Caudate nucleus (tissue), 63 donors: ENCODE measurements at places on chromosomes 2 and 18.

DNA sequence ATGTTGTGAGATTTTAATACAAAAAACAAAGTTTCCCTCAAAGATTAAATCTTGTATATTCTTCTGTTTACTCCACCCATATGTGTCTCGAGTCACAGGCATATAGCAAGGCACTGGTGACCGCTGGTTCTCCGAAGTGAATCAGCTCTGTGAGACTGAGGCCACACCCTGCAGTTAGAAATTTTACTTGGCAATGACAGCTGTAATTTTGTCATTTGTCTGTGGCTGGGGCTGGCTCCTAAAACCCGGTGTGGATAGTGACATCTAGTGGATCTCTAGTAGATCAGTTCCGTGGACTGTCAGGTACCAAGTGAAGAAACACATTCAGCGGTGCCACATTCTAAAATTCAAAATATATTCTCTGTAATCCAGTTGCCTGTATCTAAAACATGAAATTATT is 278.0 kb downstream of the NEDD4L start:
- peak; percentile 68 for DNase-seq

- DNase-seq: no peak
These were observed 24.7 kb downstream of the CYP27C1 start for GRCh38 chr2:127195140-127196074.

- no peak for DNase-seq
These were observed 26.1 kb upstream of the REG3G start for GRCh38 chr2:78999406-78999805.

DNA sequence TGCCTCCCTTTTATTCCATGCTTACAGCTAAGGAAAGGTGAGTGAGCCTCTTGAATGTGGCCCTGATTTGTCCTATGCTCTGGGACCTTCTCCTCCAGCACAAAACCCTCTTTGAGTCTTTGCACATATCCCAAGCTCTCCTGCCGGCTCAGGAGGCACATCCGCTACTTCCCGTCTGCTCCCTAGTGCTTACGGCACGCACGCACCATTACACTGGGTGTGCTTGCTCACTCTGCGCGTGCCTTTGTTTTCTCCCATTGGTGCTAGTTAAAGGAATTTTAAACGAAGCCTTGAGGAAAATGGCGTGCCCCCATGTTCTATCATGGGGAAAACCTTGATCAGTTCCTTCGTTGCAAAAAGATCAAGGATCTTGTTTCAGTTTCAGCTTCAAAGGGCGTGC is 7.9 kb upstream of the DGKD start:
- DNase-seq: no peak

- DNase-seq: peak; percentile 66
These were observed 45.5 kb downstream of the DDX1 start for GRCh38 chr2:15636972-15637785.

DNA sequence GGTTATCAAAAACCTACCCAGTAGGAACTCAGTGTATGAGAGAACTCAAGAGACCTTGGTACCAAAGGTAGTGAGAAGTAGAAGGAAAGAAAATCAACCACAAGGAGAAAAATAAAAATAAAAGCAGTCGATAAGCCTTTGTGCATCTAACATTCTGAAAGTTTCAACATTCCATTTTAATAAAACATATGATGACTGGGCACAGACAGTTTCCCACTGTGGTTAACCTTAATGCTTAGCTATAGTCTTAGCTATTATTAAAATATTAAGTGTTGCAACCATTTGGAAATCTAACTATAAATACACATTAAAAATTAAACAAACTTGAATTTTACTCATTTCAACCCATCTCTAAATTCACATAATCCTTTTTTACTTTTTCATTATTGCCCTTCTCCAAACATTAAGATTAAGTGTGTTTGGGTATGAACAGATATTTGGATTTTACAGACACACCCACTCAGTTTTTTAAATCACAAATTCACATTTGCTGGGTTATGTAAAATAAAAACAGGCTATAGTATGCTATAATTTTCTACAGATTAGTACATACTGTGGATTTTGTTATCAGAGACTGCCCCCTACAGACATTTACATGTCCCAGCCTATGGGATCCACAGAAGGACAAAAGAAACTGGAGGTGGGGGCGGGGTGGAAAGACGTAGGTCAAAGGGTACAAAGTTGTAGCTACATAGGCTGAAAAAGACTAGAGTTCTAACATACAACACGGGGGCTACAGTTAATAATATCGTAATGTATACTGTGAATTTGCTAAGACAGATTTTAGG is 32.8 kb downstream of the SRBD1 start:
- no peak for DNase-seq

DNA sequence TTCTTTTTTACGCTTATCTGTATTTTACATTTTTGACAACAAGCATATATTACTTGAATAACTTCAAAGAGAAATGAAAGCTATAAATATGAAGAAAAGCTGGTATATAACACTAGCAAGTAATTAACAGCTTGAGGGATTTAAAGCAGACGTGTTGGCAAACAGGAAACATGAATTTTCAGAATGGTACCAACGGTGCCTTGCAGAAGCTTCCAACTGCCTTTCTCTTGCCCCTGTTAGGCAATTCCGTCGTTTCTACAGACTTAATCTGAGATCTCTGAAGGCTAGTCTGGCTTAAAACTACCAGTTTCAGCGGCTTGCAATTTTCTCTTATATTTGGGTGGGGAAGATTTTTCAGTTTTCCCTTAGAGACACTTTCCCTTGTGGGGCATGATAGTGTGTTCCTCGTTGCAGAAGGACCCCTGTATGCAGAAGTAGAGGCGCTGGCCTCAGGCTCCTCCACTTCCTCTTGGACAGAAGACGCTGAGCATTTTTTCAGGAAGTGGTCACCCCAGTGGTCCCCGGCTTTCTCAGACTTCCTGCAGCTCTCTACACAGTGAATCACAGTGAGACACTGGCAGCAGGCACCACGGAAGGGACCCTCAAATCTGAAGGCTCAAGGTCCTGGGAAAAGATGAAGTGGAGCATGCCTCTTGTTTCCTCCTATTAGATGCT is 56.2 kb upstream of the SLC16A14 start:
- no peak for DNase-seq

GRCh38 chr2:43898134-43898837 is 59.5 kb downstream of the ABCG8 start:
- DNase-seq: no peak

DNA sequence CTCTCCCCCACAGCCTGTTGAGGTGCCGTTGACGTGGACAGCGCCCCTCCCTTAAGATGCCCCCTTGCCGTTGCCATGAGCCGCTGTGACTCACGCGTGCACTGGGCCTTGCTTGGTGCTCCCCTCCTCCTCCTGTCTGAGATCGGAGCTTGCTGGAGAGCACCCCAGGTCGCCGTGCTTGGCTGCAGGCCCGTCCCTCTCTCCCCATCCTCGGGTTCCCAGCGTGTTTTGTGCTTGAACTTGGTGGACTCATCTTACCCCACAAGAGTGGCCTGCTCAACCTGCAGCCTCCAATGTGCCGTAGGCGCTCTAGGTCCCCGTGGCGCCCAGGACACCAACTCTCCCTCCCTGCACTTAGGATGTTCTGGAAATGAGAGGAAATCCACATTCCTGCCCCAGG is 39.9 kb downstream of the GBX2 start:
- no peak for DNase-seq

DNA sequence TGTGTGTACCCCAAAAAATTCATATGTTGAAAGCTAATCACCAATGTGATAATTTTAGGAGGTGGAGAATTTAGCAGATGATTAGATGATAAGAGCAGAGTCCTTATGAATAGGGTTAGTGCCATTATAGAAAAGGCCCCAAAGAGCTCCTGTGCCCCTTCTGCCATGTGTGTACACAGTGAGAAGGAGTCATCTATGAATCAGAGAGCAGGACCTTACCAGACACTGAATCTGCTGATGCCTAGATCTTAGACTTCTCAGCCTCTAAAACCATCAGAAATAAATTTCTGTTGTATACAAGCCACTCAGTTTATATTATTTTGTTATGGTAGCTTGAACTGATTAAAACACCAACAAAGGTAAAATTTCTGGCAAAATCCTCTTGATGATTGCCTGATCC is 560.0 kb upstream of the CDH2 start:
- no peak for DNase-seq

DNA sequence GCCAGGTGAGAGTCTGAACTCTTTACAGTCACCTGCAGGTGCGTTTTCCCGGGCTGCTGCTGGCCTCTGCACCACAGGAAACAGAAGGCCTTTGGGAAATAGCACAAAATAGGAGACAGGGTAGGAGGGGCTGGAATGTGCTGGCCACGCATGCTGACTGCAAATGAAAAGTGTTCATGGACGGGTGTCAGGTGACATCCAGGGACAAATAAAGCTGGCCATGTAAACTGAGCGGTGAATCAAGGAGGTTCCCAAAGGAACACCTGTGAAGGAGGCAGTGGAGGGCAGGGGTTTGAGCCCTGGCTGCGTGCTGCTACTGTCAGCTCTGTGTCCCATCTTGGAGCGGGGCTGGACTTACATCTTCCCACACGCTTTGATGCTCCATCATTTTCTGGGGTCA is 42.4 kb upstream of the GBX2 start:
- no peak for DNase-seq

DNA sequence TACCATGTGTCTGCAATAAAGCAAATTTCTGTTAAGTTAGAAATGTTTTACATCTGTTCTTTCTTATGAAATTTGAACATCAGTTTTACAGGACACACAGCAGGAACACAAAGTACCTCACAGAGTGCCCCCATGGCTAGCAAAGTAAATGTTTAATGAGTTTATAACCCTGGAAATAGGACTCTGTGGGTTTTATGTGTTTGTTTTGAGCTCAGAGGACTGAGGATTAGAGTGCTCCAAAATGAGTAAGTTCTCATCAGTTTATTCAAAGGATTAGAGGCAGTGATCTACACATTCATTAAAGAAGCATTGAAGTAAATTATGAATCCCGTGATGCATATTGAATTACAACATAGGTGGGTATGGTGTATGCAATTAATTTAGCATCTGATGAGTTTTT is 281.8 kb downstream of the GULP1 start:
- DNase-seq: no peak

- no peak for DNase-seq
These were observed 15.5 kb downstream of the LPIN2 start for GRCh38 chr18:2997429-2997828.

GRCh38 chr2:151347294-151347693 is 10.1 kb upstream of the TNFAIP6 start:
- no peak for DNase-seq

- no peak for DNase-seq
These were observed 16.8 kb upstream of the TMEM37 start for GRCh38 chr2:119414894-119415293.

DNA sequence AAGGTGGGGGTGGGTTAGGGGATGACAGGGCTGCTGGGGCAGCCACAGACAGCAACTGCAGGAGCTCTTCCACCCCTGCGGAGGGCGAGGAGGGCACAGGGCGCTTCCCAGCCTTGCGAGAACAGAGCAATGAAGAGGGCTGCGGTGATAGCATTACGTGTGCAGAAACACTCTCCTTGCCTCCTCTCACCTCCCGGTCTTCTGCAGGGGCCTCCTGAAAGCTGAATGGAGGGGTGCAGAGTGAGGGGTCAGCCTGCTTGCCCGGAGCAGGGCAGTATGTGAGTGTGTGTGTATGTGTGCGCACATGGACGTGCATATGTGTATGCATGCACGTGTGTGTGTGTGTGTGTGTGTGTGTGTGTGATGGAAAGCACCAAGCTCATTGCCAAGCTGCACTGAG is 29.5 kb upstream of the IL1R2 start:
- DNase-seq: no peak

- DNase-seq: no peak
These were observed 30.5 kb downstream of the PDK1 start for GRCh38 chr2:172586245-172586891.

GRCh38 chr2:69798290-69798908 is 31.1 kb upstream of the GMCL1 start:
- no peak for DNase-seq

GRCh38 chr2:204670756-204671155 is 125.5 kb downstream of the PARD3B start:
- DNase-seq: no peak

GRCh38 chr2:143429932-143430679 is 300.9 kb downstream of the ARHGAP15 start:
- no peak for DNase-seq

DNA sequence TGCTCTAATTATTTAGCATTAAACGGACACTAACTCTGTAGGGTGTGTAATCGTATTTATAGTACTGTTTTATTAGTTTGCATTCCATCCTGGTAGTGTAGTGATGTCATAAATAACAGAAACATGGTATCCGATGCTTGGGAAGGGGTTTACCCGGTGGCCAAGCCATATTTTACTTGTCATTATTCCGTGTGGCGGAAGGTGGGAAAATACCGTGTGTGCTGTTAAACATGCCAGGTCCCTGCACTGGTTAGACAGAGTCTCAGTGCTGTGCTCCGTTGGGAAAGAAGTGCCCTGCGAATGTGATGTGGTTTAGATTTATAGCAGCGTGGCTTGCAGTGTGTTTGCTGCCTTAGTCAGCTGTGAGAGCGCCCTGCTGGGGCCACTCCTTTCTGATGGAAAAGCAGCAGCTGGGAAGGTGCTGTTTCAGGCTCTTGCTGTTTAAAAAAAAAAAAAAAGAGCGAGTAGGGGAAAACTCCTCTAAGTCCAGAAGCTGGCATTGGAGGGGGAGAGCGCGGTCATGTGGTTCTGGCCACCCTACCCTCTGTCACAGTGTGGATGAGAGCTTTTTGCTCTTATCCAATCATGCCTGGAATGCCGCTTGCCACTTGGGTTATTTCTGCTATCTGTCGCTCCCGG is 211.0 kb downstream of the NEDD4L start:
- DNase-seq: no peak

GRCh38 chr2:113791697-113792590 is 35.5 kb upstream of the SLC35F5 start:
- no peak for DNase-seq

- DNase-seq: no peak
These were observed 3.5 kb upstream of the B3GNT7 start for GRCh38 chr2:231391981-231392380.

- no peak for DNase-seq
These were observed 12.0 kb upstream of the IMPACT start for GRCh38 chr18:24414349-24415003.

GRCh38 chr2:118929059-118929458 is 12.9 kb upstream of the MARCO start:
- DNase-seq: no peak

DNA sequence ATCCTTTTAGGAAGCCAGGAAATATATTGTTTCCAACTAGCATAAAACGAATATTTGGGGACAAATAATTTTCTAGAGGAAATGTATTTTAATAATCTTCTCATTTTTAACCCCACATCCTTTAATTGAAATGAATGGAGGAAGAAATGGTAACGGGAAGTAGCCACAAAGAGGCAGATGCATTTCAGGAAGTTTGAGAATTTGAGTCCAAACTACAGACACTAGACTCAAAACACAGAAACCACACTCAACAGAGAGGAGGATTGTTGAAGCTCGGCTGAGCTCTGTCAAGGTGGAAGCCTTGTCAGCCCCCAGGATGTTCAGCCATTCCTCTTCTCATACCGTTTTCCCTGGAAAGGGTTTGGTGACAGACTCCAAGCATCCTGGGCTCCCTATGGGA is 288.5 kb downstream of the NAPG start:
- no peak for DNase-seq

DNA sequence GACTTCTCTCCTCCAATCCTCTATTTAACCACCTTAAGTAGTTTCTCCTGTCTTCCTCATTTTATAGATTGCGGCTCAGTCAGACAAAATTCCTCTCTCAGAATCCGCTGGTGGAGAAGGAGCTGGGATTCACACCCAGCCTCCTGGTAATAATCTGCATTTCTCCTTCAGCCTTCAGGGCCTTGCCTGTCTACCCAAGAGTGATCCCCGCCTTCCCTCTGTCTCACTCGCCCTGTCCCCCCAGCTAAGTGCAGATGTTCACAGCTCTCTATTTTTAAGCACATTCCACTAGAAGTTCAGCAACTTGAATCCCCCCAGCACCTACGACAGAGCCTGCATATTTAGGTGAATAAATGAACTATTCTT is 212.5 kb upstream of the HAAO start:
- no peak for DNase-seq

- no peak for DNase-seq
These were observed 189.9 kb downstream of the MYO1B start for GRCh38 chr2:191435141-191435540.
